Activated CD4-positive, alpha-beta memory T cell treated with anti-CD3 and anti-CD28 coated beads, Interleukin-2, amount 10 ng/mL, durations not matched to agents 7 days and 5 days (primary cell): ENCODE measurements at places on chromosomes 4 and X. TPM values are rescaled to one million over a fixed set of nuclear protein-coding genes. Genes with fewer than 3 reads are reported as not detected.

GPR119 gene
- total RNA-seq: not detected

SUPT20HL2 gene
- not detected for total RNA-seq

NCAPG gene
- 77.7 TPM for total RNA-seq

MAP7D2 gene
- total RNA-seq: 0.43 TPM

SHROOM4 gene
- total RNA-seq: not detected

SPACA5 gene
- total RNA-seq: not detected

BRS3 gene
- not detected for total RNA-seq

PNMA6F gene
- not detected for total RNA-seq

METTL14 gene
- total RNA-seq: 46.2 TPM

ADGRG4 gene
- total RNA-seq: not detected

TCEAL7 gene
- total RNA-seq: not detected

BMX gene
- total RNA-seq: not detected

LSM6 gene
- 47.6 TPM for total RNA-seq

HUWE1 gene
- total RNA-seq: 237 TPM

LUZP4 gene
- not detected for total RNA-seq

CLNK gene
- 0.10 TPM for total RNA-seq

ARAP2 gene
- total RNA-seq: 70.7 TPM

XAGE1A gene
- total RNA-seq: not detected

DCAF8L2 gene
- total RNA-seq: not detected

ZC4H2 gene
- total RNA-seq: 13.1 TPM

BGN gene
- total RNA-seq: not detected

ADH1A gene
- not detected for total RNA-seq

FOXR2 gene
- not detected for total RNA-seq

MMAA gene
- total RNA-seq: 11.3 TPM

GRPR gene
- not detected for total RNA-seq

PRIMPOL gene
- total RNA-seq: 19.2 TPM

UGT2B10 gene
- total RNA-seq: not detected

P2RY8 gene
- 180 TPM for total RNA-seq

KCND1 gene
- total RNA-seq: 4.9 TPM

NAA11 gene
- total RNA-seq: not detected

SUPT20HL1 gene
- total RNA-seq: not detected

PLXNA3 gene
- 52.8 TPM for total RNA-seq

GSX2 gene
- not detected for total RNA-seq

GLRA2 gene
- not detected for total RNA-seq

YY2 gene
- total RNA-seq: 1.3 TPM

ARSJ gene
- not detected for total RNA-seq

P2RY4 gene
- 0.15 TPM for total RNA-seq

OPRPN gene
- total RNA-seq: not detected

C4orf50 gene
- 1.2 TPM for total RNA-seq

SHROOM3 gene
- total RNA-seq: not detected

TCEAL2 gene
- total RNA-seq: not detected

FAM47E gene
- not detected for total RNA-seq

LONRF3 gene
- total RNA-seq: 0.73 TPM

PCYT1B gene
- total RNA-seq: 0.25 TPM

LYAR gene
- 47.4 TPM for total RNA-seq

SSX3 gene
- not detected for total RNA-seq

SATL1 gene
- not detected for total RNA-seq

TEC gene
- total RNA-seq: 0.60 TPM

MPC1L gene
- not detected for total RNA-seq

RAB40AL gene
- 0.28 TPM for total RNA-seq

PABPC4L gene
- total RNA-seq: not detected
